ENCODE measurements at places on chromosomes 5 and 9.

DNA sequence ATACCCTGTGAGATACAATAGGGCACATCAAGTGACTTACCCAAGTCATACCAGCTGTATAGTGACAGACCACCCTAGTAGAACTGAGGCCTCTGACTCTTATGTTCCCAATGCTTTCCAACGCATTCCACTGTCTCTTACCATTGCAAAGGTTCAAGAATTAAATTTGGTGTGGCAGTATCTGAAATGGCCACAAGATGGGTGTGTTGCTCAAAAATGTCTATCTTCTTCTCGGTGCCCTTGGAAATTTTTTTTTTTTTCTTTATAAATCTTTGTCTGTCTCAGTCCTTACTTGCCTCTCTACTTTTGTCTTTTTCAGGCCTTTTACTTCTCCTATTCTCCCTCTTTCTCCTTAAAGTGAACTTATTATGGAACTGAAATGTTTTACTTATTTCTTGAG lies 48.4 kb downstream of the GPR21 start:
- DNase-seq = peak; percentile 44

- peak; percentile 60 for DNase-seq
Measured at GRCh38 chr5:91136271-91136670, 246.8 kb downstream of the ARRDC3 start.

DNA sequence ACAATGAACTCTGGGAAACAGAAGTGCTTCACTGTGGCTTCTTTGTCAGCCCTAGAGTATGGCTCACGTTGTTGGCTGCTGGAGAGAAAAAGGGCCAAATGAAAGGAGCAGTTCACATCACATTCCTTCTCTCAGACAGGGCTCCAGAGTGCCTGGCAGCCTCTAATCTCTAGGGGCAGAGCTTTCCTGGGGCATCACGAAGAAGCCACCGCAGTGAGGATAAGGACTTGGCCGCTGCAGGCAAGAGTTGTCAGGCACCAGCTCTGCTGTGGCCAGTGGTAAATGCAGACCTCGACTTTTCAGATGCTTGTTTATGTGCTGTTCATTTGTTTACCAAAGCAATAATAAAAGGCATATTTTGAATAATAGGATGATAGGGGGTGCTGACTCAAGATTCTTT lies 227.2 kb downstream of the ICE1 start:
- DNase-seq = no peak

DNA sequence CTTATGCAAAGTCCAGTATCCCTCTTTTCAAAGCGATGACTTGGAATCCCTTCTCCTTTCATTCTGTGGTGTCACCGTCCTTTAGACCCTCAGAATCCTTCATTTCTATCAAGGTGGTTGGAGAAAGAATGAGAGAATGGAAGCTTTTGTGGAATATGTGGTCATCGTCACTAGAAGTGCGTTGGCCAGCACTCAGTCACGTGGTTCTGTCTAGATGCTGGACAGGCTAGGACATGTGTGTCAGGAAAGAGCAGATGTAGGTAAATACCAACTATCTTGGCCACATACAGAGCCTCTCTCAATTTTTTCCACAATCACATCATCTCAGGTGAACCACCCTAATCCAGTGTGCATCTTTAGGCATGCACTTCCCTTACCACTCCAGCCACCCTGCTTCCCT lies 206.0 kb downstream of the ARRDC3 start:
- DNase-seq = no peak

GRCh38 chr9:90299968-90300367 lies 342.7 kb downstream of the DIRAS2 start:
- DNase-seq = no peak

GRCh38 chr9:75120686-75121085 lies 32.4 kb downstream of the OSTF1 start:
- no peak for DNase-seq

DNA sequence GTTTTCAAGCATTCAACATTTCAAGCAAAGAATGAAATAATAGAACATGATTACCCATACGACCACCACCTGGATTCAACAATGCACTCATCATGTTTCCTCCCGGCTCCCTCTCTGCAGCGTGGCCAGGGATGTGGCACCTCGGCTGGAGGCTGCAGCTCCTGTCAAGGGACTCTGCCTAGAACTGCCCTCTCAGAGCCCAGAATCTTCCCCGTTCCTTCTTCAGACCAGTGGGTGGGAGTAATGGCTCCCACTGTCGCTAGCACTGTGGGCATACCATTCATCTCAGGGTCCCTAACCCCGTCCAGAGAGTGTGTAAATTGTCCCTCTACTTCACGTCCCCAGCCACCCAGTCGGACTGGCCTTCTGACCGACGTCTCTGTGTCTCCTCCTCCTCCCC lies 118.6 kb upstream of the COL5A1 start:
- DNase-seq = no peak

DNA sequence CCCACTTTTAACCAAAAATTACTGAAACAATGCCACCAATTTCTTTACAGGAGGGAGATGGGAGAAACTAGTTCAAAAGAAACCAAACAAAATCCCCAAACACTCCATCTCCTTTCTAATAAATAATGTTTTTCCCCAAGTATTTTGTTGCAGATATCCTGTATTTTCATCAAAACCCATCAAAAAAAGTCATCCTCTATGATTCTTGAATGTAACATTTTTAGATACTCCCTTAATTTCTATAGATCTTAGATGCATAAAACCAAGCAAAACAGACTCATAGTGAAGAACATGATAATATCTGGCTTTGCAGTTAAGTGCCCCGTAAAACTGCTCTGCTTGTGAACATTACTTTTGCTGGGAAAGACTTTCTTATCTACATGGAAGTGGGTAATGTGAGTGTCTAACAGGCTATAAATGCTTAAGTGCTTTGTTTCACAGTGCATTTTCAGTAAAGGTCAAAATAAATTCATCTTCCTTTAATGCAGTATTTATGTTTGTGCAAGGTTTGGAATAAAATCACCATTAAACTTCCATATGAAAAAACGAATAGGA lies 77.3 kb upstream of the TBCA start:
- DNase-seq = no peak

DNA sequence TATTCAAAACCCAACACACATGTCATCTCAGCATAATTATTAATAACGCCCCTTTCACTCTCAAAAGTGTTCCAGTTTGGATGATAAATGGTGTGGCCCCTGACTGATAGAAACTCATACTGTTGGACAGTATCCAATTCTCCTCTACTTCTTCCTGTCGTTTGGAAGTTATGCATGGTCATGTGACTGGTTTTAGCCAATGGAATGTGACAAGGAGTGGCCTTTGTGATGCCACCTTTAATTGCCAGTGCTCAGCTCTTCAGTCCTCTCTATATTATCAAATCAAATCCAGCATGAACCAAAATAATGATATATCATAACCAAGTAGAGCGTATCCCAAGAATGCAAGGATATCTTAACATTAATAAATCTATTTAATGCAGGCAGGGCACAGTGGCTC lies 117.8 kb upstream of the SPIN1 start:
- DNase-seq = peak; percentile 14

GRCh38 chr5:174532455-174533453 lies 191.6 kb upstream of the MSX2 start:
- DNase-seq = peak; percentile 94

DNA sequence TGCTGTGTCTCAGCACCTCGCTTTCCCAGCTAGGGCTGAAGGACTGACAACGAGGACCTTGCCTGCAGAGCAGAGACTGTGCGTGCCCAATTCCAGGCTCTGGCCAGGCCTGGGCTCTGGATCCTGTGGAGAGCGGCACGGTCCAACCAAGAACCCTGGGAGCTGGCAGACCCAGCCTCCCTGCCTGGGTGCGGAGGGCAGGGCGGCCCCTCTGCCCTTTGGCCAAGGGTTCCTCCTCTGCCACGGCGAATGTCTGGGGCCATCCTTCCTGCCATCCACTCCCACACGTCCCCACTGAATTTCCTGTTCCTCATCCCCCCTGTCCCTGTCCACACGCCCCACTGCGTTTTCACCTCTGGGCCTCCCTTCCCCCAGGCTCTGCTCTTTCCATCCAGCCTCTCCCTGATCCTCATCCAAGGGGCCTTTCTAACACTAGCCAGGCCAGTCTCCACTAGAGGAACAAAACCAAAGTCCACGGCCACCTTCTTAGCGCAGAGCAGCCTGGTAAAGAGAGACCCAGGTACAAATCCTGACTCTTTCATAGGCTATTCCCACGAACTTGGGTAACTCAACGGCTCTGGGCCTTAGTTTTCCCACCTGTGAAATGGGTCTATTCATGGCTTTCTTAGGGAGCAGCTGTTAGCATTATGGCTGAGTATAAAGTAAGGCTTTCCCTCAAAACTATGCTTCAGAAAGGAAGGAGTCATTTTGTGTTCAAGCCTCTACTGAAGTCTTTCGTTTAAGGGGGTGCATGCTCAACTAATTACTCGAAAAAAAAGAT lies 95.5 kb upstream of the PHYKPL start:
- DNase-seq = no peak

All from HT1080 (cell line).